ENCODE measurements at places on chromosomes 5 and 9.

DNA sequence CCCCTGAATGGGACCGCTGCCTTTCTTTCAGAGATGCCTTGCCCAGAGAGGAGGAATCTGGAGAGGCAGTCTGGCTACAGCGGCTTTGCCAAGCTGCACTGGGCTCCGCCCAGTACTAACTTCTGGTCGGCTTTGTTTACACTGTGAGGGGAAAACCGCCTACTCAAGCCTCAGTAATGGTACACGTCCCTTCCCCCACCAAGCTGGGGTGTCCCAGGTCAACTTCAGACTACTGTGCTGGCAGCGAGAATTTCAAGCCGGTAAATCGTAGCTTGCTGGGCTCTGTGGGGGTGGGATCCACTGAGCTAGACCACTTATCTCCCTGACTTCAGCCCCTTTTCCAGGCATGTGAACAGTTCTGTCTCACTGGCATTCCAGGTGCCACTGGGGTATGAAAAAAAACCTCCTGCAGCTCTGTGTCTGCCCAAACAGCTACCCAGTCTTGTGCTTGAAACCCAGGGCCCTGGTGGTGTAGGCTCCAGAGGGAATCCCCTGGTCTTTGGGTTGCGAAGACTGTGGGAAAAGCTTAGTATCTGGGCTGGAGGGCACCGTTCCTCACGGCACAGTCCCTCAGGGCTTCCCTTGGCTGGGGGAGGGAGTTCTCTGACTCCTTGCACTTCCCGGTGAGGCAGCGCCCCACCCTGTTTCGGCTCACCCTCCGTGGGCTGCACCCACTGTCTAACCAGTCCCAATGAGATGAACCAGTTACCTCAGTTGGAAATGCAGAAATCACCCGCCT lies 171.2 kb downstream of the CWC27 start:
- no peak for DNase-seq

- no peak for DNase-seq
Observed at GRCh38 chr5:175743676-175744210, 85.9 kb downstream of the HRH2 start.

DNA sequence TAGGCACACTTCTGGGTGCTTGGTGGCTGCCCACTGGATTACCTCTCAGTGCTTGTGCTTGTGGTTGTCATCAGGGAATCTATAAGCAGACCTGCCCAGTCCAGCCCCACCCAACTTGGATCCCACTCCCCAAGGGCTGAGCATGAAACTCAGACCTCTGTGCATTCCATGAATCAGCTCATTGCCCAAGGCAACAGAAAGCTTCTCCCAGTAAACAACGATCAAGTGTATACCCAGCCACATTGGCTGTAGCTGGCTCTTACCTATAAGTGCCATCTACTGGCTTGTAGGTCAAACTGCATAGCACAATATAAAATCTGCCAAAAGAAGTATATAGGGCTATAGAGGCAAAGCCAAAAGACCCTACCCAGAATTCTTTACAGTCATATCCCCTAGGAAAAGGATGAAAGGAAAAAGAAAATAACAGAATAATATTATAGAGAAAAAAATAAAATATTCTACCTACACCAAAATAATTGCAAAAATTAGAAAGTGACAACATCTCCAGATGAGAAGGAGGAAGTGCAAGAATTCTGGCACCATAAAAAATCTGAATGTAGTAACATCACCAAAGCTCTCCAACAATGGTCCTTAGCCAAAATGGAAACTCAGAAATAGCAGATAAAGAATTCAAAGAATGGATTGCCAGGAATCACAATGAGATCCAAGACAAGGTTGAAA lies 321.0 kb upstream of the TRPC7 start:
- no peak for DNase-seq

GRCh38 chr5:68428231-68428811 lies 212.8 kb downstream of the PIK3R1 start:
- DNase-seq = no peak

GRCh38 chr9:95193067-95193466 lies 124.4 kb downstream of the FANCC start:
- no peak for DNase-seq

DNA sequence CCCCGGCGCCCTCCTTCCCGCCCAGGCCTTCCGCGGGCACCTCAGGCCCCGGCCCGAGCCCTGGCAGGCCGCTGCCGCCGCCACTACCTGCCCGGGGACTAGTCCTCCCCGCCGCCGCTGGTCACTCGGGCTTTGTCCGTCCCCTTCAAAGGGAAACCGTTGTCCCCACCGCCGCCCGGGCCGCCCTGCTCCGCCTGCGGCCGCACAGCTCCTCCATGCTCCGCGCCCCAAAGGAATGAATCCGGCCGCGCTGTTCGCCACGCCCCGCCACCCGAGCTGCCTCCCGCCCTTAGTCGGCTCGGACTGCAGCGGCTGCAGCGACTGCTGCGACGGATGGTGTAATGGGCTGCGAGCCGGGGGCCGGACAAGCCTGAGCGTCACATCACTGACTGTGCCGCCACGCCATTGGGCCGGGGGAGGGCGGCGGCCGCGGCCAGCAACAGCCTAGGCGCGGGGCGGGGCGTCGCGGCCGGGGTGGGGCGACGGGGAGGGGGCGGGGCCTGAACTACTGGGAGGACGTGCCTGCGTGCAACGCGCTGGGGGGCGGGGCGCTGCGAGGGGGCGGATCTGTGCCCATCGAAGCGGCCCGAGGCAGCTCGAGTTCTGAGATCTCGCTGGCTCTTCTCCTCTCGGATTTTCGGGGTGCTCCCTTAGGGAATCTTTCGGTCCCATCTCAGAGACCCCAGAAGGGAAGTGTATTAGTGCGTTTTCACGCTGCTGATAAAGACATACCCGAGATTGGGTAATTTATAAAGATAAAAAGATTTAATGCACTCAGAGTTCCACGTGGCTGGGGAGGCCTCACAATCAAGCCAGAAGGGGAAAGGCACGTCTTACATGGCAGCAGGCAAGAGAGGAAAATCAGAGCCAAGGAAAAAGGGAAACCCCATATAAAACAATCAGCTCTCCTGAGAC lies at the start of gene FEM1C:
Gene FEM1C (minus strand): TSS at position 340 of the 915 bp plus-strand sequence. CDS start 1,282 bp downstream, outside the sequence.
- peak; percentile 92 for DNase-seq

DNA sequence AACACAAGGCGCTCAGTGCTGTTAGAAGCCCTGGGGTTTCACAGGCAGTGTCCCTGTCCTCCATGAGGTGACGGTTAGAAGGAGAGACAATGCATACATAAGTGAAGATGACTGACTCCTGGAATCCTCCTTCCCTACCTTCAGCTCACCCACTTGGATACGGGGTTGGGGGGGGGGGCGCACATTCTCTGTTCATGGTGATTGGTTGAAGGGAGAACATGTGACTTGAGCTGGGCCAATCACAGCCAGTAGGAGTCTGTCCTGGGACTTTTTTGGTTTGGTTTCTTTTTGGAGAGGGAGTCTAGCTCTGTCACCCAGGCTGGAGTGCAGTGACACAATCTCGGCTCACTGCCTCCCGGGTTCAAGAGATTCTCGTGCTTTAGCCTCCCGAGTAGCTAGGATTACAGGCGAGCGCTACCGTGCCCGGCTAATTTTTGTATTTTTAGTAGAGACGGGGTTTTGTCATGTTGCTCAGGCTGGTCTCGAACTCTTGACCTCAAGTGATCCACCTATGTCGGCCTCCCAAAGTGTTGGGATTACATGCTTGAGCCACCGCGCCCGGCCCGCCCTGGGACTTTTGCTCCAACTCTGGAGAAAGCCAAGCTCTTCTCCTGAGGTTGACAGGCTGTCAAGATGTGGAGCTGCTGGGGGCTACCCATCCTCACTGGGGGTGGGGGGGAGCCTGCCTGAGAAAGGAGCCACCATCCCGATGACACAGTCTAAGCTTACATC lies 30.8 kb downstream of the SH3PXD2B start:
- no peak for DNase-seq

DNA sequence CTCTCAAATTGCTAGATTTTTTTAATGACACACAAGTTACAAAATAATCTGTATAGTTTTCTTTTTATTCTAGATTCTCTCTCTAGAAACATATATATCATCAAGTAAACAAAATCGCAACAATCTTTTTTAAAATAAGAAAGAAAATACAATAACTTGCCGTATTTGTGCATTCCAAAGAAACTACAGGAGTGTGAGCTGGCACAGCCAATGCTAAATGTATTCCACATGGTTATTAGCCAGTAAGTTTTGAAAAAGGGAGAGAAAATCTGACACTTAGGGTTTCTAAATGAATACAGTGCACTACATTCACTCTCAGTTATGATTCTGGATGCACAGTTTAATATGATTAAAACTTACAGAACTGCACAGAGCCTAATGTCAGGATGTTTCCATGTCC lies 117.9 kb downstream of the BNC2 start:
- no peak for DNase-seq

GRCh38 chr5:151143645-151144044 lies 13.9 kb downstream of the ANXA6 start:
- no peak for DNase-seq

- no peak for DNase-seq
Observed at GRCh38 chr5:6652025-6652424, 18.8 kb downstream of the SRD5A1 start.

GRCh38 chr9:97830884-97831829 lies 21.9 kb upstream of the FOXE1 start:
- DNase-seq = no peak

DNA sequence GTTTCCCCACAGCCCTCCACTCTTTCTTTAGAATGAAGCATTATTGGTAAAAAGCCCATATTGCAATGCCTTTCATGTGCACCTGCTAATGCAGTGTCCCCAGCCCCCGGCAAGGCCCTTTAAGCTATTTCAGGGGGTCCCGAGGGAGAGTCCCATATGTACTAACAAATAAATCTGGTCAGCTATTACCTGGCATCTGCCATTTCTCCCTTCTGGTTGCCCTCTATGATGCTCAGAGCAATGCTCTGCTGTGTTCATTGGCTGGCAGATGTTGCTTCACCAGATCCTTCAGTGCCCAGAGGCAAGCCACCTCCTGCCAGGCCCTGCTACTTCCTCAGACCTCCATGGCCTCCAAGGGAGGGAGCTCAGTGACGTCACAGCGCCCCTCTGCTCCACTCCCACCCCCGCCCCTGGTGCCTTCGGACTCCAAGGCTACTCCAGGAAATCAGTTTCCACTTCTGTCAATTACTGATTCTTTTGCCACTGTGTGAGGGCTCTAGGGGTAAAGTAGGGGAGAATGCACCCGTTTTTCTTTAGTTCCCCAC lies 201.1 kb upstream of the GLRA1 start:
- no peak for DNase-seq

DNA sequence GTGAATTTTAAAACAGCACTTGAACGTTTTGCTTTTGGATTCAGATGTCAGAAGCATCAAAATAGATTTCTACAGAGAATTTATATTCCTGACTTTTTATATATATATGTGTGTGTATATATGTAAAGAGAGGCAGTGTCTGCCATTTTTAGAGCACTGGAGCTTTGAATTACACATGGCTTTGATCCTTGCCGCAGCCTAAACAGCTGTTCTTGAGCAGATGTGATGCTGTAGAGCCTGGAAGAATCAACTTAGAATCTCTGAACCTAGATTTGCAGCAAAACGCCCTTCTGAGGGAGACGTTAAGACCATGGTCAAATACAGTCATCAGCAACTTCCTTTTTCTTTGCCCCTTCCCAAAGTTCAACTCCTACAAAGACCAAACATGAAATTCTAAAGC lies 21.7 kb upstream of the C5orf47 start:
- DNase-seq = no peak

- no peak for DNase-seq
Observed at GRCh38 chr9:109794361-109795012, 14.5 kb downstream of the PALM2AKAP2 start.

DNA sequence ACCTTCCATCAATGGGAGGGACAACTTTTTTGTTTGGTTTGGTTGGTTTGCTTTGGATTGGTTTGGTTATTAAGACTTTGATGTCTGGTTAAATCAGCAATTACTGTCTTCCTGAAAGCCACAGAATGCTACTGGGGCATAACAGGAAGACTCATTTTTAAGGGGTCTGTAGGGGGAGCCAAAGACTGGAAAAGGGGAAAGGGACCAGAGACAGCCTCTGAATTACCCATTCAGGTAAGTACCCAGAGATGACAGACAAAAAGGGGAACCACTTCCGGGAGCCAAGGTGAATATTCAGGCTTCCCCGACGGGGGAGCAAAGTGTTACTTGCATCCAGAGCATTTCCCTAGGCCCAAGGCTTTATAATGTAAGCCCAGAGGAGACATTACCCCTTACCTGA lies 4.6 kb upstream of the FEM1C start:
- no peak for DNase-seq

- DNase-seq = no peak
Observed at GRCh38 chr9:109016132-109016531, 2.8 kb upstream of the CTNNAL1 start.

GRCh38 chr5:59842999-59843398 lies 50.5 kb downstream of the PDE4D start:
- DNase-seq = no peak

DNA sequence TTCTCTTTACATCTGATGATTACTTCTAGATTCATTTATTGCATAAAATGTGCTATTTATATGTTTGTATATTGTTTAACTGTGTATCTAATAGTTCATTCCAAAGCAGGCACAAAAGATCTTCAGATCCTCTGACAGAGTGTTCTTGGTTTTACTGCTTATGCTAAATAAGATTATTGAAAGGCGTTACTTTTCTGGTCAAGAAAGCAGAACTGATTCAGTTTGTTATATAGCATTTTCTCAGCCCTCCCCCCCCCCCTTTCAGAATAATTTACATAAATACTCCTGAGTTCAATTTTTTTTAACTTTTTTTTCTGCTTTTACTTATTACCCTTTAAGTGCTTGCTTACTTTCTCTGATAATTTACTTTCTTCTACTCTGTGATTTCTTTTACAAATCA lies 15.4 kb downstream of the CDC42SE2 start:
- DNase-seq = no peak

DNA sequence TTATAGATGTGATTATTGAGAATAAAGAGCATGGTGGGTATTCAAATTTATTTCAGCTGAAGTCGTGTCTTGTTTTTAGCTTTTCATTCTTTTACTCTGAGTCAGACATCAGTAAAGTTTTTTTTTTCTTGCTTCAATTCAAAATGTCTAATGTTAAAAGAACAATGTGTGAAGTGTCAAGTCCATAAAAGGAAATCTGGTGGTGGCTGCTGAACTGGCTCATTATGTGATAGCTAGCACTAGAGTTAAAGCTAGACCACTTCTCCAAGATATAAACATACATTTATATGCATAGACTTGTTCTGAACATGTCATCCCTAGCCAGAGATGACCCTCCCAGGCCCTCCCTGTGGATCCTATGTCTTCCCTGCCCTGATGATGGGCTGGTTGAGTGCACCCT lies 338.3 kb downstream of the RAB3C start:
- no peak for DNase-seq

- no peak for DNase-seq
Observed at GRCh38 chr5:179205277-179205676, 140.0 kb downstream of the ADAMTS2 start.

DNA sequence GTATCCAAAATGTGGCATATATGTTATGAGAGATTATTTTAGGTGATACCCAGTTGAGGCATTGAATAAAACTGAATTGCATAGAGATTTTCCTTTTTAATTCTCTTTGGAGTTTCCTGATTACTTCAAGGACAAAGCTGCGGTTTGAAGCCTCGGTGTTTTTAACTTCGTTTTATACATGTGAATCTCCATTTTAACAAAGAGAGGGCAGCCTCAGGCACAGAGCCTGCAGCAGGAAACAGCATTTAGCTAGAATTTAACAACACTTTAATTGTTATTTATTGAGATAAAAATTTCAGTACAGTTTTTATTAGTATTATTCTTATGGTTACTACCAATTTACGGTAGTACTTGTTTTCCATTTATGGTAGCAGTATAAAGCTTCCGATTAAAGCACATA lies 114.0 kb downstream of the KIF4B start:
- DNase-seq = no peak

GRCh38 chr9:132003896-132004295 lies 75.8 kb downstream of the MED27 start:
- no peak for DNase-seq

Data from substantia nigra (tissue), 51 donors.